Activated T-cell treated with anti-CD3 and anti-CD28 coated beads, Interleukin-2, amount 50 U/mL, for 4 hours (primary cell): ENCODE measurements at places on chromosomes 11 and 22. TPM values are rescaled to one million over a fixed set of nuclear protein-coding genes. Genes with fewer than 3 reads are reported as not detected.

DNA sequence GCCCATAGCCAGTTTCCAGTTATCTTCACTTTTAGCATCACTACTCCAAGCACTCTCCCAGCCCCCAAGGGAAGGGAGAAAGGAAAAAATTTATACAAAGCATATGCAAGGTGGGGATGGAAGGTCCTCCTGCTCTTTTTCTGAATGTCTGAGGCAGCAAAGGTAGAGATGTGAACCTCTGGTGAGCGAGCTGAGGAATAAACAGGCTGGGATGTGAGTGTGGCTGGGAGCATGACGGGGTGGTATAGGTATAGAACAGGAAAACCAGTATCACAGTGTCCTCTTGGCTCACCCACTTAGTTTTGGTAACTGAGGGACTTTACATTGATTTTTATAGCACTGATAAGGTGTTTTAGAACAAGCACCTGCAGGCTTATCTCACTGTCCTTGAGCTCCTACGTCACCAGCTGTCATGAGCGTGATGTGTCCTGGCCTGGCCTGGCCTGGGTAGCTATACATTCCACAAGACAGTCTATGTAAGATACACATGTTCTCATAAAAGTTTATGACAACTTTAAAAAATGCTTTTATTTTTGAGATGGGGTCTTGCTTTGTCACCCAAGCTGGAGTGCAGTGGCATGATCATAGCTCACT, 10.3 kb upstream of the POLD3 start:
- DNase-seq, result no peak

GRCh38 chr11:60930394-60930793, 6.1 kb downstream of the TMEM132A start:
- DNase-seq, result no peak

DNA sequence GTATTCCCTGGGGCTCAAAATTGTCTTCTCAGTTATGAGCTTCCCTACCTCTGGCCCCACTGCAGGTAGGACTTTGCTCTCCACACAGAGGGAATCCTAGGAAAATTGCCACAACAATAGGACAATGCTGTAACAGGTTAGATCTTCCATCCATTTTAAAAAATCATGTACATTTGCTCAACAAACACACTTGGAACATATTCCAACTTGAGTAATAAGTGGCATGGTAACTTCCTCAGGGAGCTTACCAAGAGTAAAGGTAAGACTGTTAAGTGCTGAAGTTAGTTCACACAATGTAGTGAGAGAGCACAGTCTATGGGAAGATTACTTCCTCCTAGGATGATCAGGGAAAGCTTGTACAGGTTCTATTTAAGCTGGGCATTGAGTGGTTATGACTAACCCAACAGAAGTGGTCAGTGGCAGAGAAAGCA, 78.9 kb upstream of the BIRC3 start:
- DNase-seq, result no peak

GRCh38 chr11:113715882-113716625, 9.9 kb upstream of the TMPRSS5 start:
- no peak for DNase-seq

The OR51I1 gene
- total RNA-seq, result not detected

The CECR2 gene
- 0.05 TPM for total RNA-seq

The FGF19 gene
- total RNA-seq, result not detected

The TRPC6 gene
- total RNA-seq, result not detected
